ENCODE measurements at places on chromosomes 3 and 15.

- no peak for DNase-seq
Observed at GRCh38 chr15:67103869-67104268, 38.5 kb downstream of the SMAD3 start.

GRCh38 chr3:186418671-186419145 lies 56.7 kb upstream of the DGKG start:
- DNase-seq = no peak

GRCh38 chr3:10599444-10599843 lies 94.1 kb upstream of the ATP2B2 start:
- DNase-seq = no peak

- no peak for DNase-seq
Observed at GRCh38 chr15:74525309-74525708, 15.7 kb upstream of the ARID3B start.

- no peak for DNase-seq
Observed at GRCh38 chr3:186207515-186207914, 98.6 kb upstream of the ETV5 start.

GRCh38 chr3:66989860-66990696 lies 8.0 kb upstream of the KBTBD8 start:
- no peak for DNase-seq

DNA sequence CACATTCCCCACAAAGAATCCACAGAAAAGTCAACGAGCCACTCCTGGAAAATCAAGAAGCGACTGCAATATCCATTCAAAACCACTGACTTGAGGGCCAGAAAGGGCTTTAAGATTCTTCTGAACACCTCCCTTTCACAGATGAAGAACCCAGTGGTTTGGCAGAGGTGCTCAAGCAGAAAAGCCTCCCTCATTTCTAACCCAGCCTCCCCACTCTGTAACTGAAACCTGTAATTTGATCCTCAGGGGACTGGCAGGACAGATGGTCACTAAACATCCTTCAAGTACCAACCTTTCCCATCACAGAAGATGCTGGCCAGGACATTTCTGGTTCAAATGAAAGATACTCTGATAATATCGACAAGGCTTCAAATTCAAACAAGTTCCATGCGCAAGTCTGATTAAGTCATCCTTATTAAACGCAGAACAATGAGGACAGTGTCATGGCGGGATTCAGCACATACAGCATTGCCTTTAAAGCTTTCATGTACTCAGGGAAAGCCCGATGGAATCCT lies 5.5 kb downstream of the SEMA5B start:
- DNase-seq = no peak

DNA sequence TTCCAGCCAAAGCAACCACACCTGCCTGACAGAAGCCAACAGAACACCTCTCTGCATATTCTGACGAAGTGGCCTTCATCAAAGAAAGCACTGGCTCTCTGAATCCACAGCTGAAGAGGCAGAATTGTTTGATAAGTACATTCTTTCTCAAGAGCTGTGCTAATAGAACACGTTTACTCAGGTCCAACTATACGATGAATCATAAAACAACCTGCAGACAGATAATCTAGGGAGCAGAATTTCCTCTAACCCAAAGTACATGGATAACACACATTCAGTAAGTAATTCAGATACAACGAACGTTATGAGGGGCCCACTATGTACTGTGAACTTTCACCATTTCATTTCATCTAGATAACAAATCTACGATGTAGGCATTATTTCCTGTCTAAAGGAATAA lies 25.4 kb downstream of the ALDH1A2 start:
- no peak for DNase-seq

GRCh38 chr3:69567023-69567709 lies 172.1 kb upstream of the MITF start:
- DNase-seq = no peak

GRCh38 chr15:41905036-41905793 lies 11.4 kb upstream of the SPTBN5 start:
- DNase-seq = no peak

DNA sequence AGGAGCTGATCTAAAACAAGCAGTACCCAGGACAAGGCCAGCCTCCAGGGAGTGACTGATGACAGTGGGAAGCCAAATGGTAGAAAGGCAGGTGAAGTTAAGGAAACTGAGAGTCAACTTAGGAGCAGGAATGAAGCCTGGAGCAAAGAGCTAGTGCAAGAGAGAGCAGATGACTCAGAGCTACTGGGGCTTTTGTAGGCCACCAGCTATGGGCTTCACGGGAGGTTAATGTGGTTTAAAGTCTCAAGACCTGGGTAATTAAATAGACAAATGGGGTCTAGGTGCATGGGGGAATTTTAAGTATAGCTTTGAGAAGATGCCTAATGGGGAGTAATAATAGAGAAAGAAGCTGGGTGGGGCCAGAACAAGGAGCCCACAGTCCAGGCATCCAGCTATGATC lies 3.1 kb downstream of the CD86 start:
- DNase-seq = no peak

- no peak for DNase-seq
Observed at GRCh38 chr3:133532951-133533350, 40.5 kb upstream of the CDV3 start.
